ENCODE measurements at places on chromosomes 13 and 19.
A peak's percentile ranks its signal among the peaks of the same experiment; 100 is the strongest.

DNA sequence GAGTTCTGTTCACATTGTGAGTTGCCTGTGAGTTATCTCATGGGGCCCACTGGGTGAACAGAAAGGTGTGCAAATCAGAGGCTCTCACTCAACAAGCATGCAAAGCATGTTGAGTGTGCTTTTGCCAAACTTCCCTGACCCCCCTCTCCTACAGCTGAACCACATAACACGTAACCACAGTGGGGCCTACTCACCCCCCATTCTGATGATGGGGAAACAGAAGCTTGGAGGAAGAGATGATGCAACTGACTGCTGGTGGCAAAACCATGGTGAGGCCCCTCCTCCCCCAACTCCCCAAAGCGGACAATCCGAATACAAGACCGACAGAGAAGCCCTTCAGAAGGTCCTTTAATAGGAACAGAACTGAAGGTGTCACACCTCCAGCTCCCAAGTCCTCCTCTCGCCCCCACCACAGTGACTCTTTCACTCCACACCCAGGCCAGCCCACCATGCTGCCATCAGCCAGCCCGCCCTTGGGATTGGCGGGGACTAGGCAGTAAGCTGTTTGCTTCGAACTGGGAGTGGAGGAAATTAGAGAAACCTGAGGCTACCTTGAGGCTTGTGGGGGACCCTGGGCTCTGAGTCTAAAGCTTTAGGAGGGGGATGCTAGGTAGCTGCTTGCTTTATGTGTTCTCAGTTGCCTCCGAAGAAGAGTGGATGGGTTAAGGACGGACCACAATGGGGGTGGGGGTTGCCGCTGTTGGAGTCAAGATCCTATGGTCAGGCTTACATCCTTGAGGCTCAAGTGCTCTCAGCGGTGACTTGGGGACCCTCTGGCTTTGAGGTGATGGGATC, 3.8 kb downstream of the ZNF784 start:
- DNase-seq = no peak

GRCh38 chr13:49649244-49649962, 21.1 kb downstream of the ARL11 start:
- no peak for DNase-seq

GRCh38 chr19:1467490-1468273, 11.3 kb downstream of the C19orf25 start:
- DNase-seq = no peak

GRCh38 chr13:66222926-66223325, 1007.2 kb downstream of the PCDH9 start:
- no peak for DNase-seq

DNA sequence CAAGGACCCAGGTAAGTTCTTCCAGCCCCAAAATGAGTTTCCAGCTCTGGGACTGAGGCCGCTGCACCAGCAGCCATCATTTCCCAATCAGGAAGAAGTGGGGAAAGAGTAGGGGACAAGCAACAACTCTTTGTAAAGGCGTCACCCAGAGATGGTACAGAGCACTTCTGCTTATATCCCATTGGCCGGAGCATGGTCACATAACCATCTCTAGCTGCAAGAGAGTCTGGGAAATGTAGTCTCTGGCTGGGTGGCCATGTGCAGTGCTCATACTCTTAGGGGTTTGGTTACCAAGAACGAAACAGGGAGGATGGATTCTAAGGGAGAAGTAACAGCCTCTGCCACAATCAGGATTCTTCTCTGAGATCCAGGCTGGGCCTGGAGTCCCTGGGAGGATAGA, 26.3 kb downstream of the CKM start:
- DNase-seq = no peak

- no peak for DNase-seq
Measured at GRCh38 chr13:29801737-29802305, 48.6 kb downstream of the UBL3 start.

GRCh38 chr13:47705185-47705584, 295.9 kb downstream of the SUCLA2 start:
- DNase-seq = no peak

DNA sequence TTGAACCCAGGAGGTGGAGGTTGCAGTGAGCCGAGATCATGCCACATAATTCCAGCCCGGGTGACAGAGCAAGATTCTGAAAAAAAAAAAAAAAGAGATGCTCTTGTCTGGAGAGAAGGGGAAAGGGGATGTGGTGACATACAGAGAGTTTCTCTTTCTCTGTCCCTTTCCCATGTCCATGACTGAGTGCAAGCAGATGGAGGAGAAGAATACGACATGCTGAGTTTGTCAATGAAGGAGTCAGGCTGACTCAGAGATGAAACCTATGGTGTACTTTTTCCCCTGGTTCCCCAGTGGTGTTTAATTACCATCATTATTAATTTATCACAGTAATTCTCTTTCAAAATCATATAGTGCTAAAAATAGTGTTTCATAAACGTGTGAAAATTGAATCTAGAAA, 448.8 kb downstream of the FOXO1 start:
- no peak for DNase-seq

DNA sequence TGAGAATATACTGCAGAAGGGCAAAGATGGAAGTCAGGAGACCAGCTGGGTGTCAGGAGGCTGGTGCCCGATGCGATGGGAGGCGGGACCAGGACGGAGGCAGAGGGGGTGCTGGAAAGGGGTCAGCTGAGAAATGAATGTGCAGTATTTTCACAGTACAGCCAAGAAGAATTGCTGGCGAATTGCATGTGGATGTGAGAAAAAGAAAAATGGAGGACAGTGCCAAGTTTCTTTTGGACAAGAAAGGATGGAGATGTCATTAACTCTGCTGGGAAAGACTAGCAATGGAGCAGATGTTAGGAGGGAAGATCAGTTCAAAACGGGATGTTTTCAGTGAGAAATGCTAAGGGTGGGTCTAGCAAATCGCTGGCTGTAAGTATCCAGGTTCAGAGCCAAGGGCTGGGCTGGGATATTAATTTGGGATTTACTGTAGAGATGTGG, 7.0 kb downstream of the CRYL1 start:
- no peak for DNase-seq

- DNase-seq = no peak
Measured at GRCh38 chr19:18223860-18224524, 2.2 kb downstream of the PDE4C start.

DNA sequence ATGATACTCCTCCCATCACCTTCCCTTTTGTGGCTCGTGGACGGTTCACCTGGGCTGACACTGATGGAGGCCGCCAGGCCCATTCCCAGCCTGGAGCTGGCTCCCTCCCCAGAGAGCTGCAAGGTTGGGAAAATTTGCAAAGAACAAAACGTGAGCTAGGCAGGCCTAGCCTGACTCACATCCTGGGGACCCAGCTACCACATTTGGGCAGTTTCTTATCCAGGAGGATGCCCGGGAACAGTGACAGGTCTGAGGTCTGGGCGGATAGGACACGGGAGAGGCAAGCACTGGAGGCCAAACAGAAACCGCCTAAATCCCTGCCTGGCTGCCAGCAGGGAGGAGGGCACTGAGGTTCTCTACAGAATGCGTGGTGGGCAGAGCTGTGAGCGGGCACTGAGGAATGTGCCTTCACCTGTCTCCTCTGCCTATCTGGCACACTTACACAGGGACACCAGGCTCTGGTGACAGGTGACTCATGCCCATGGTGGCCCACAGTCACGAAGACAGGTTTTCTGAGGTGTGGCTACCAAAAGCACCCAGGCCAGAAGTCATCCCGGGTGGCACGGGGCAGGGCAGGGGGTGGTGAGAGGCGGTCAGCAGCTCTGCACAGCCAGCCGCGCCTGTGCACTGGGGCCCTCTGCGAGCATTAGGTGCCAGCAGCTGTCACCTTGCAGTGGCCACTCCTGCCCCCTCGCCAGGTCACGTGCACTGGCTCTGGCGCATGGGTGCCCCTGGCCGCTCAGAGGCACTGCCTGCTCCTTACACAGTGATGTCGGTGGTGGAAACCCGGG, 23.2 kb downstream of the SH3GL1 start:
- DNase-seq = no peak

GRCh38 chr19:16799740-16800139, 29.5 kb upstream of the SIN3B start:
- no peak for DNase-seq

GRCh38 chr13:88086577-88086976, 415.4 kb downstream of the SLITRK5 start:
- no peak for DNase-seq

- DNase-seq = no peak
Measured at GRCh38 chr13:65336916-65337315, 1893.2 kb downstream of the PCDH9 start.

- DNase-seq = no peak
Measured at GRCh38 chr13:79782541-79783205, 301.7 kb downstream of the NDFIP2 start.

DNA sequence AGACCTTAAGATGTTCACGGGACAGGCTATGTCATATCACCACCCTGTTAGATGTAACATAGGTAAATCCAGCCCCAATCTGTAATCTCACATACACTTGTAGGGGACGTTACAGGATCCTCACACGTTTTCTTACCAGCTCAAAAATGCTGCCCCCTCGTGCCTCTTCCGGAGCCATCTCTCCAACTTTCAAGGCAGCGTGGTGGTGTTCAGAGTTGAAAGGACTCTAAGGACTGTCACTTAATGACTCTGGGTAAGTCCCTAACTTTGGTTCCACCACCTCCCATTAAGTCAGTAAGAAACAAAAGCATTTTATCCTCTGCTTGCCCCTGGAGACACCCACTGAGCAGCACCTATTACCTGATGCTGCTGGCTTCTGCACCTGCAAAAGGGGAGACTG, 4.4 kb downstream of the MED26 start:
- no peak for DNase-seq

DNA sequence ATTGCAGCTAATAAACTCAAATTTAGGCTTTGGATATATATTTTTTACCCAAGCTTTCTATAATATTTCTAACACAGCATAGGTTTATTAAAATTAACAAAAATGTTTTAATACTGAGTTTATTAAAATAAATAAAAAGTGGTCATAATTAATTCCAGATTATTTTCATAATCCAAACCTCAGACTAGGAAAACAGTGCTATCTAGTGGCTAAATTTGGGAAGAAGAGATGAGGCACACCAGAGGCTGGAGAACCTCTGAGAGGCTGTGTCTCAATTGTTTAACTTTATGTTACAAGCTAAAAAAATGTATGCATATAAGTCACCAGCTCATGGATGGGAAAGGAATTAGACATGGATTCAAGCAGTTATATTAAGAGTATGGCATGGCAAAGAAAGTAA, 392.5 kb downstream of the DIAPH3 start:
- DNase-seq = no peak

GRCh38 chr19:5676105-5676771, 4.1 kb downstream of the MICOS13 start:
- no peak for DNase-seq

DNA sequence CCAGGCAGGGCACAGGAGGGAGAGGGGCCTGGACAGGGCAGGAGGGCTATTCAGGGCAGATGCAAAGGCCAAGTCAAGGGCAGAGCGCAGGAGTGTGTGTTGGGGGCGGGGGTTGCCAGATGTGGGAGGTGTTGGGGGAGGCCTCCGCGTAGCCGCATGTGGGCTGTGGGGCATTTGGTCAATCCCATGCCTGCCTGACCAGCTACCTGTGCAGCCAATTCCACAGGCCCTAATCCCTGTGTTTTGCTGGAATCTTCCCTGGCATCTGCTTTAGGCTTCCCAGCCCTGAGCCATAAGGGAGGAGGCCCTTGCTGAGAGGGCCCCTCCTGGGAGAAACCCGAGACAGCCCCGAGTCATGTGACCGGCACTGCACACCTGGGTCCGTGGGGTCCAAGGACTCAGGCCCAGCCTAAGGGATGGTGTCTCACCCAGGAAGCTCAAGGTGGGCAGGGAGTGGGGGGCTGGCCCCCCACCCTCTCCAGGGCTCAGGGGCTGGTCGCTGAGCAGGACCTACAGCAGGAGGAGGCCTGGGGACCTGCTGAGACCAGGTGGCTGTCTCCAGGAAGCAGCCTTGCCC, 20.3 kb downstream of the RFX1 start:
- DNase-seq = no peak

- peak; percentile 18 for DNase-seq
Measured at GRCh38 chr19:10760273-10760944, 42.5 kb downstream of the DNM2 start.

DNA sequence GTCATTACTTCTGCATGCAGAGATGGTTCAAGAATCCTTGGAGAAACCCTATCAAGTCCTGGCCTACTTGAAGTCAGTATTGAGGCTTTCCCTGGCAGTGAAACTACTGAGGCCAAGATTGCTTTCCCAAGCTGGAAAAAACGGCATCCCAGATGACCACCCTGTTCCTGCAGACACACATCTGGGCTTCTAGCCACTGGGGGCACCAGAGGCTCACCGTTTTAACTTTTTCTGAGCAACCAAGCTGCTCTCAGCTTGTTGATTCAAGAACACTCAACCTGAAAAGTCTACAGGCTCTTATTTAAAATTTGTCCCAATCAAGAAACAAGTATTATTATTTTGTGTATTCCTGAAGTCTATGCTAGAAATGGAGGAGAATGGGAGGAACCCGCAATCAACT, 66.6 kb downstream of the SPRYD7 start:
- no peak for DNase-seq

GRCh38 chr19:970695-971094, 13.4 kb upstream of the WDR18 start:
- no peak for DNase-seq

- no peak for DNase-seq
Measured at GRCh38 chr13:87128491-87128890, 542.7 kb upstream of the SLITRK5 start.

GRCh38 chr19:58274771-58275201, 4.0 kb upstream of the ZNF8 start:
- no peak for DNase-seq

DNA sequence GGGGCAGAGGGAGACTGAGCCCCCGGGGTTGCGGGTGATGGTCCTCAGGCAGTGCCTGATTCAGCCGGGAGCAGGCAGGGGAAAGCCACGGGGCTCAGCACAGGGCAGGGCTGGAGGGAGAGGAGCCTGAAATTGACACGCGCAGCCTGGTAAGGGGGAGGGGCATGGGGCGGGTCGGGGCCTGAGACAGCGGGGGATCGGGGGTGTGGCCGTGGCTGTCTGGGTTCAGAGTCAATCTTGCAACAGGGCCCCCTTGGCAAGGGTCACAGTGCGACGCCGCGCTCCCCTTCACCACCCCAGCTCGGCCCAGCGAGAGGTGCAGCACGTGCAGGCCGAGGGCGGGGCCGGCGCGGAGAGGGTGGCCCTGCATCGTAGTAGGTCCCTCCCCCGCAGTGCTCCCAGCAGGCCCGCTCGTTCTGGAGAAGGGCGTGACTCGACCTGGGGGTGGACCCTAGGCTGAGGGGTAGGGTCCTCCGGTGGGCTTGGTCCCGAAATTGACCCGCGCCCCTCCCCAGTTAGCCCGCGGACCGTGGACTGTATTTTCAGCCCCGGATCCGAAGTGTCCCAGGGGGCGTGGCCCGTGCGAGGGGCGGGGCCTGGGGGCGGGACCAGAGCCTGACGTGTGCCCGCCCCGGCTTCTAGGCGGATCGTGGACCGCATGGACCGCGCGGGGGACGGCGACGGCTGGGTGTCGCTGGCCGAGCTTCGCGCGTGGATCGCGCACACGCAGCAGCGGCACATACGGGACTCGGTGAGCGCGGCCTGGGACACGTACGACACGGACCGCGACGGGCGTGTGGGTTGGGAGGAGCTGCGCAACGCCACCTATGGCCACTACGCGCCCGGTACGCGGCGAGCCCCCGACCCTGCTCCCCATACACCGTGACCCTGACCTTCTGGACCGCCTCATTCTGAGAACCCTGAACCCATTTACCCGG, 6.0 kb downstream of the RCN3 start:
- DNase-seq = peak; percentile 74

Data from activated gamma-delta T cell treated with anti-CD3 and anti-CD28 coated beads, Interleukin-2, amount 50 U/mL, for 16 hours (primary cell).